ENCODE measurements at places on chromosomes 6 and 20.

DNA sequence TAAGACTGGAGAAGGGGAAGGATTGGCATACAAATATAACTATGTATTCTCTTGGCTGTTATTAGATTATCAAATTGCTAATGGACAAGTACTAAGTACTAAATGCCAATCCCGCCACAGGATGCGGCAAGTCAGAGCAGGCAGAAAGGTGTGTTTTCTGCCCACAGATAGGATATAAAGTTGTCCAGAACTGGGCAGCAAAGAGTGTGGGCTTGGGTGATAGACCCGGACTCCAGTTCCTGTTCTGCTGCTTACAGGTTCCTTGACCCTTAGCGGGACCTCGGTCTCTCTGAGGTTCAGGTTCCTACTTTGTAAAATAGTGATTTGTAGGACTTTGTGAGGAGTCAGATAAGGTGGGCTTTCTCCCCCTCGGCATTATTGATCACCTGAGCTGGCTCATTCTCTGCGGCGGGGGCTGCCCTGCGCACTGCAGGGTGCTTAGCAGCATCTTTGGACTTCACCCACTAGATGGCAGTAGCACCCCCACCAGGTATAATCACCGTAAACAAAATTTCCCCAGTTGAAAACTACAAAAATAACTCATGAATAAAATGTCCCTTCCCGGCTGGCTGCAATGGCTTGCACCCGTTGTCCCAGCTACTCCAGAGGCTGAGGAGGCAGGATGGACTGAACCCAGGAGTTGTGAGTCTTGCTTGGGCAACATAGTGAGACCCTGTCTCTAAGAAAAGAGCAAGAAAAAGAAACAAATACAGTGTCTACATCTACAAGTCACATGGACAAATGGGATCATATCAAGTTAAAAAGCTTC is 193.1 kb downstream of the DOK5 start:
- DNase-seq: peak; percentile 3

DNA sequence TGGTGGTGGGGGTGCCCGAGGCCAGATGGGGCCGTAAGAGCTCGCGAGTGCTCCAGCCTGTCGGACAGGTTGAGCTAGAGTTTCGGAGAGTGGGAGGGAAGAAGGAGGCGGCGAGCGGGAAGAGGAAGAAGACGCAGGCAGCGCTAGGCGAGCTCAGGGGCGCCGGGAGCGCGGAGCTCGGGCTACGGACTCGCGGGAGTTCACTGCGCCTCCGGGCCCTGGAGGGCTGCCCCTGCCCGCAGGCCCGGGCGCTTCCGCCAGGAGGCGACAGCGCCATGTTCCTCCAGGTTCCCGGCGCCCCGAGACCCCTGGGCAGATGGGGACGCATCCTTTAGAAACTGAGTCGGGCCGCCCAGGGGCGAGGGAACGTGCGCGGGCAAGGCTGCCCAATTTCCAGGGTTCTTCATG is 984 bp downstream of the TFAP2C start:
- no peak for DNase-seq

DNA sequence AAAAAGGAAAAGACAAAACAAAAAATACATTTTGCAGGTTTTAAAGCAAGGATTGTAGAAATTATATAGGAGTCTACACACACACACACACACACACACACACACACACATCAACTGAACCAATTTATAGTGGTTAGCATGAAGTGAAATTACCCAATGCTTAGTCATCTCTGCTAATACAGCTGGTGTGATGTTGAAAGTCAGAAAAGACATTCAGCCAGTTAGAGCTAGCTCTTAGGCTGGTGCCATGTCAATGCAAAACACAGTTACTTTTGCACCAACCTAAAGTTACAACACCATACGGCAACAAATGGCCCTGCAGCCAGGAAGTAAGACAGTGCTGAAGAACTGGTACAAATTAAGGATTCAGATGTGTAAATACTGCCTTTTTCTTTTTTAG is 15.2 kb downstream of the FAM210B start:
- DNase-seq: no peak

- no peak for DNase-seq
Measured at GRCh38 chr6:110554441-110554840, 78.0 kb upstream of the SLC22A16 start.

Data from activated naive CD4-positive, alpha-beta T cell (primary cell).